Endothelial cell of umbilical vein (primary cell): ENCODE measurements at places on chromosomes 13 and 19.

GRCh38 chr13:35675651-35676050 is 199.2 kb upstream of the MAB21L1 start:
- no peak for DNase-seq

GRCh38 chr13:48231933-48232332 is 1.1 kb upstream of the ITM2B start:
- no peak for DNase-seq

- DNase-seq, result no peak
Observed at GRCh38 chr19:40691421-40692211, 1.2 kb upstream of the NUMBL start.

DNA sequence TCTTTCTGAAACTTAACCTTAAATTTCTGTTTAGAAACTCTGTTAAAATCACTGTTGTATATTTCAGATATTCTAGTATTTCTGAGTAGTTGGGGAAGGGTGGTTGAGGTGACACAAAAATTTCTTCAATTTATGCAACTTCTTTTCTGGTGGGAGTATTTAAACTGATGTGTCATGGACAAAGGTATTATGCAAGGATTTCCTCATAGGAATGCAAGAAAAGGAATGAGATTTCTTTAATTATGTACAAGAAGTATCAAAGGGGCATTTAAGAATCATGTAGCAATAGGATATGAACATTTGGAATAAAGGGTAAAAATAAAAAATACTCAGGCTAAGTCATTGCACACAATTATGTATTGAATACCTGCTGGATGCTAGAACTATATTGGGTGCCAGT is 575.8 kb upstream of the KLF12 start:
- no peak for DNase-seq
